ENCODE measurements at places on chromosomes 7 and 10.

DNA sequence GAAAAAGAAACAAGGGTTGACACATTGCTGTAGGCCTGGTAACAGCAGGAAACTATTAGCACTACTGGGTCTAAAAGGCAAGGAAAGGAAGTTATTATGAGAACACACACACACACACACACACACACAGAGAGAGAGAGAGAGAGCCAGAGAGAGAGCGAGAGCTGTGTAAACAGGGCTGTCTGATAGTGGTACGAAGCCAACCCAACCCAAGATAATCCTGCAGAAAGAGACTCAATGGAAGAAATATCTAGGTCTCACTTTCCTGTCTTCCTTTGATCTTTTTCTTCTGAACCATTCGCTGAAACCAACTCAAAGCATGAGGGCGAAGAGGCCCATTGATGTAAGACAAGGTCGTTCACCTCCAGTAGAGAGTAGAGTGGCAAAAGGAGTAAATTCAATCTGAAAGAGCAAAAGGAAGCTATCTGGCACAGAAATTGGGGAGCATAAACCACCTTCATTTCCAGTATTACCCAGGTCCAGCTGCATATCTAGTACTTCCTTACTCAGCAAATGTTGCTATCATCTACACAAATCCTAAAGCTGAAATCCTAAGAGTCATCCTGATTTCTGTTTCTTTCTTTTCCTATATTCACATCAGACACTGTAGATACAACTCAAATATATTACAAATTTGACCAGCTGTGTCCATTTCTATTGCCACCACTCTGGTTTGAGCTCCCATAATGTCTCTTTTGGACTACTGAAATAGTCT is 110.2 kb downstream of the TMEM26 start:
- DNase-seq, result no peak

- no peak for DNase-seq
Measured at GRCh38 chr7:106668861-106669524, 8.0 kb upstream of the CCDC71L start.

DNA sequence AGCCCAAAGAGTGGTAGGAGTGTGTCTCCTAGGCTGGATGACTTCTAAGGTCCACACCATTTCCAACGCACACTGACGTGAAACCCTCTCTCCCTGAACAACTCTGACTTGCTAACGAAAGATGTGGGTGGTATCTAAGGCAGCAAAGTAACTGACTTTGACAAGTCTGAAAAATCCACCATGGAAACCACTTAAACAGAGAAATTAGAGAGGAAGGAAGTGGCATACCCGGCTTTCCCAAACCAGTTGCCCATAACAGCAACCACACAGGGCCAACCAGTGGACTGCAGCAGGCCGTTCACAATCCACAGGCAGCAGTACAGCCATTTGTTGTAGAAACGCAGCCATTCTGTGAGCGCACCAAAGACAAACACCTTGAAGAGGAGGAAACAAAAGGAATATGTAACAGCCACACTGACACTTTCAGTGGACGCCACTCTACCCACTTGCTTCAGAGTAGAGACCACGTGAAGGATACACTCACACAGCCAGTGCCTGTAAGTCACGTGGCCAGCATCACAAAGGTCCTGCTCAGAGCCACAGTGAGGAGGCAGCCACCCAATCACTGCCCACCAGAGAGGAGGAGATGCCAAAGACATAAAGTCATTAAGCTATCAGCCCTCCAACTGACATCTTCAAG is 39.8 kb downstream of the SLC37A3 start:
- peak; percentile 35 for DNase-seq

DNA sequence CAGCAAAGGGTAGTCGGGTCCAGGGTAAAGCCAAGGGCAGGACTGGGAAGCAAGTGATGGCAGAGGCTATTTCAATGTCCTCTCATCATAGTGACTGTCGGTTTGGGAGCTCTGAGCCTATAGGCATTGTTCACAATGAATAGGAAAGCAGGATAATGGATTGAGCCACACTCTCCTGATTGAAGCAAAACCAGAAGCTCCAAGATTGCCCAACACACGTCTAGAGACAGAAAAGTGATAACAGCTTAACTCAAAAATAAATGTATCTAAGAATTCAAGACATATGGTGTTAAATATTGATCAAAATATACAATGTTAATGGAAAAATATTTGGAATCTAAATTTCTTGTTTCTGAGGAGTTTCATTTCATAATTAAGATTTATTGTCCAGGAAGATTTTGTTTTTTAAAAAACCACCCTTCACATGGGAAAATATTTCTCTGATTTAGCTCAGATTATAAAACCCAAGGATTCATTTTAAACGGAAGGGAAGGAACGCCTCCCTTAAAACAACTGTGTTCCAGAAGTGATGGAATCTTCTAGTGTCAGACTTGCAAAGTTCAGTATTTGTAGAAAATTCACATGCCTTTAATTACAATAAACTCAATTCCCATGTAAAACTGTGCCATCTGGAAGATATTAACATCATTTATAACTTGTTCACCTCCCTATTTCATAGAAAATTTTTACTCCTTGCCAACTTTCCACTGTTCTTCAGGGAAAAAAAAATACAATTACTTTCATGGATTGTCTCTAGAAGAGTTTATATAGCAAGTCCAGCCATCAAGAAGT is 54.5 kb downstream of the NRP1 start:
- DNase-seq, result no peak

DNA sequence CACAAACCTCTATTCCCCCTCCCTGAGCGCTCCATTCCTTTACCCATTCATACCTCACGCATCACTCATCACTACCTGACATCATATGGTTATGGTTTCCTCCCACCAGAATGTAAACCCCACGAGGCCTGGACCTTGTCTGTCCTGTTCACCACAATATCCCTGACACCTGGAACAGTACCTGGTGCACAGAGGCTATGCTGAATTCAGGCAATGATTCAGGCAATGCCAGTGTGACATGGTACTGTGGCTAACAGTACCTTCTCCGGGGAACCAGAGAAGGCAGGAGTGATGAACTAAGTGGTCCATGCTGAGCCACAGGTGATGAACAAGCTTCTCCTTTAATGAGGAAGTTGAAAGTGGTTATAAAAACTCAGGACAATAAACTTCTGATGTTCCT is 202.5 kb upstream of the PLXNA4 start:
- DNase-seq, result no peak

DNA sequence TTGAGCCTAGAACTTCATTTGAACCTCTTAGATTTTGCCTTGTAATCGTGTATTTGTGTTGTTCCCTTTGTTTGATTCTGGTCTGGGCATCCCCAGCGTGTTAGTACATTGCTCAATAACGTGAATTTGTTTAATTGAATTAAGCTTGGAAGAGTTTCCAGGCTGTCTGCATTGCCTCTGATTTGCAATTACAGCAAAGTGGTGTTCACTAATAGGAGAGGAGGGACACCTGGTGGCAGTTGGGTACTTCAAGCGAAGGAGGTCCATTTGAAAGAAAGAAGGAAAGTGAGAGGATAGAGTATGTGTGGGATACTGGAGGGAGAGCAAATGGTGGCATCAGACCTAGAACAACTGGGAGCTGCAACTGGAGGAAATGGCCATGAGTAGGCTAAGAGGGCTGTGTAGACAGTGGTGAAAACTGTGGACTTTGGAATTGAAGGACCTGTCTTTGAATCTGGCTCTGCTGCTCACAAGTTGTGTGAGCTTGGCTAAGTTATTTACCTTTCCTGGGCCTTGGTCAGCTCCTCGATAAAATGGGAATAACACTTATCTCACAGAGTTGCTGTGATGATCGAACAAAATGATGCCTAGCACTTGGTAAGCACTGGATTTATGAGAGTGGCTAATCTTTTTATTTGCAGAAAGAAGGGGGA is 15.1 kb downstream of the LSMEM1 start:
- peak; percentile 11 for DNase-seq

DNA sequence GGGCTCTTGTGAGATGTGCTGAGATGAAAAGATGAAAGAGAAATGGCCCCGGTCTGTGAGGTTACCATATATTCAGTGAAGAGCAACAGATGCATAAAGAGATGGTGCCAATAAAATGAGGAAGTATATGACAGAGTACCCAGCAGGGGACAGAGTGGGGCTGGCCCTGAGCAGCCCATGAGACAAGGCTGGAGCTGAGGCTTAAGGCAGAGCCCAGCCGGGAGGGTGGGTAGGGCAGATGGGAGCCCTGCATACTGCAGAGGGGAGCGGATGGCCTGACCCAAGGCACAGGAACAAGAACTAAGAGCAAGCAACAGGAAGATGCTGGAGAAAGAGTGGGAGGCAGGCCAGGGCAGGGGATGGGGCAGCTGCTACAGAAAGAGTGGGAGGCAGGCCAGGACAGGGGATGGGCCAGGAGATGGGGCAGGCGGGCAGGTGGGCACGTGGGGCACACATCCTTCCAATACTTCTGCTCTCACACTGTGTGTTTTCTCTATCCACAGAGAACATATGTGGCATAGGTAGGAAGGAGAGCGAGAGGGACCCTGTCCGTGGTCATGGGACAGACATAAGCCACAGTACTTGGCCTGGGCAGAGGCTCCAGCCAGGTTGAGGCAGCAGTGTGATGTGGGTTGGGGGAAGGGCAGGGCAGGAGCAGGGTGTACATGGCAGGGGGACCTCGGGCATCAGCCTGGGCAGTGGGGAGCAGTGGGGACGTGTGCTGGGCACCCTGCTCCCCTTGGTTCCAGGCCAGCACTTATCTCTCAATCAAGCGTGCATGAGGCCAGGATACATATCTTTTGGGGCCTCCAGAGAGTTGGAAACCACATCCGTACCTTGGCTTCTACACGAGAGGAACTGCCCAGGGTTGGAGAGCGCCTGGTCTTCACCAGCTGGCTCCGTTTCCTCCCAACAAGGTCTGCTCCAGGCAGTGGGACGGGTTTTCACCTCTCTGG is 91.6 kb upstream of the IKZF1 start:
- DNase-seq, result no peak

- no peak for DNase-seq
Measured at GRCh38 chr7:39838326-39838725, 111.7 kb upstream of the CDK13 start.

GRCh38 chr10:92327445-92328433 is 36.8 kb downstream of the MARCHF5 start:
- DNase-seq, result no peak

- no peak for DNase-seq
Measured at GRCh38 chr7:47543714-47544113, 38.2 kb downstream of the TNS3 start.

GRCh38 chr7:141275350-141275749 is 201.5 kb downstream of the TMEM178B start:
- no peak for DNase-seq

- DNase-seq, result no peak
Measured at GRCh38 chr10:128879441-128880140, 587.5 kb upstream of the MGMT start.

- no peak for DNase-seq
Measured at GRCh38 chr7:48311464-48312100, 140.3 kb downstream of the ABCA13 start.

DNA sequence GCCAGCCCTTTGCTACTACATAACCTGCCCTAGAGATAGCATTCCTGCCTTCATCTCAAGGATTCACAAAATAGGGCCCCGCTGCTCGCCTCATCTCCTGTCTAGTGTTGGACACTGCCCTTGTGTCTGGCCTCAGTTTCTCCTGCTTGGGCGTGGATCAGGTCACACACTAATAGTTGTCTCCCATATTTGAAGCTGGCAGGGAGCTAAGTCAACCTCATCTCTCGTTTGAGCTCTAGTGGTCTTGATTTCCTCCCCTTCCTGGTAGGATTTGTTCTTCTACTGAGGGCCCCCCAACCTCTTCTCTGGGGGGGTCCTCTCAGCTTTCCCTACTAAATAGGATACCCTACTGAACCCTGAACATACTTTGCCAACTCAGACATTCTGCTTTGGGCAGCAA is 42.2 kb downstream of the ADCYAP1R1 start:
- DNase-seq, result no peak
